ENCODE measurements at places on chromosomes 13 and 19.

DNA sequence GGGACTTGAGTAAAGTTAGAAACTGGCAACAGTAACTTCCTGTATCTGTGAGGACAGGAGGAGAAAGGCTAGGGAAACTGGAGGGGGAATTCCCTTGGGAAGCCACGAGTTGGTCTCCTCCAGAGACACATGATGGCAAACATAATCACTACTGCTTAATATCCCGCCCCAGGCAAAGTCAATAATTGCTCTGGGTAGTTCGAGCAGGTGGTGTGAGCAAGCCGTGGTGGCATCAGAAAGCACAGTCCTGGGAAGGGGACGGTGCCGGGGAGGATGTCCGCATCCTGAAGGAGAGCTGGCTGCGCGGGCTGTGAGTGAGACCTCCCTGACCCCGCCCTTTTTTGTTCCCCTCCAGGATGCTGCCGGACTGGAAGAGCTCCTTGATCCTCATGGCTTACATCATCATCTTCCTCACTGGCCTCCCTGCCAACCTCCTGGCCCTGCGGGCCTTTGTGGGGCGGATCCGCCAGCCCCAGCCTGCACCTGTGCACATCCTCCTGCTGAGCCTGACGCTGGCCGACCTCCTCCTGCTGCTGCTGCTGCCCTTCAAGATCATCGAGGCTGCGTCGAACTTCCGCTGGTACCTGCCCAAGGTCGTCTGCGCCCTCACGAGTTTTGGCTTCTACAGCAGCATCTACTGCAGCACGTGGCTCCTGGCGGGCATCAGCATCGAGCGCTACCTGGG, 1.4 kb downstream of the FFAR2 start:
- no peak for DNase-seq

DNA sequence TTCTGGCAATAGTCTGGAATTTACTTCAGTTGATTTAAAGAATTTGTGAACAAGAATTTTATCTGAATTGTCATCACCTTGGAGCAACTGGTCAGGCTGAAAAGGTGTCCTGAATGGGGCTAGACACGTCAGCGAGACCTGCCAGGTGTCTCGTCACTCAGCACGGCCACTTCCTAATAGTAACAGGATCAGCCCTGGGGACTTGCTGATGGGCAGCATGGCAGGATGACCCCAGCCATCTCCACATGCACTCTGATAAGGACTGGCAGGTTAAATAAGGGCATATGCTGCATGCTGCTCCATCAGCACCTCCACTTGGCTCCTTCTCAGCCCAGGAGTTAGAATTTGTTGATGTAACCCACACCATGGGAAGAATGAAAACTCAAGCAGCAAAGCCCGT, 224.2 kb downstream of the FOXO1 start:
- DNase-seq: no peak

DNA sequence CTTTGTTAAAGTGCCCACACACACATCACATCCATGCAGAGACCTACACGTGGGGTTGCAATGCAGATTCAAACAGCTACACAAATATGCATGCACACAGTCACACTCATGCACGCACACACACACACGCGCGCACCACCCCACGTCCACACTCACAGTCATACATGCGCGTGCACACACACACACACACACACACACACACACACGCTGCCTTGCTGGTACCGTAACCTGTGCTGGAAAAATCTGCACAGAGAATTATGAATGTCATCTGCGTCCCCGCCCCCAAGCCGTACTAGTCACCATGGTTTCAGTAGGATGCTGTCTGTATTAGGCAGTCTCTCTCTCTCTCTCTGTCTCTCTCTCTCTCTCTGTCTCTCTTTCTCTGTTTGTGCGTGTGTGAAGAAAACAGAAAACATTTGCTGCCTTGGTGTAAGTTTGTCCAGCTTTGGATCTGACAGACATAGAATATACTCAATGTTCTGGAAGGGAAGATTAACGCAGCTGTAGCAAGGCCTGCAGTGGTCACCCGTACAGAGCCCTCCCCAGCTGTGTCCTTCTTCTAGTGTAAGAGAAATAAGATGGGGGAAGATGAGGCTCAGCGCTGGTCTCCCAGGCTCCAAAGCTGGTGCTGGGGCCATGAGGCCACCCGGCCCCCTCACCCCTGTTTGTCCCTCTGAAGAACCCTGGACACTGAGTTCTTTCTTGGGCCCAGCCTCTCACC, 26.4 kb upstream of the DPP9 start:
- no peak for DNase-seq

- no peak for DNase-seq
Measured at GRCh38 chr13:46377554-46377953, 9.5 kb downstream of the RUBCNL start.

GRCh38 chr19:47351548-47351947, 2.4 kb downstream of the DHX34 start:
- DNase-seq: peak; percentile 38

GRCh38 chr13:39531646-39532045, 71.3 kb downstream of the LHFPL6 start:
- no peak for DNase-seq

DNA sequence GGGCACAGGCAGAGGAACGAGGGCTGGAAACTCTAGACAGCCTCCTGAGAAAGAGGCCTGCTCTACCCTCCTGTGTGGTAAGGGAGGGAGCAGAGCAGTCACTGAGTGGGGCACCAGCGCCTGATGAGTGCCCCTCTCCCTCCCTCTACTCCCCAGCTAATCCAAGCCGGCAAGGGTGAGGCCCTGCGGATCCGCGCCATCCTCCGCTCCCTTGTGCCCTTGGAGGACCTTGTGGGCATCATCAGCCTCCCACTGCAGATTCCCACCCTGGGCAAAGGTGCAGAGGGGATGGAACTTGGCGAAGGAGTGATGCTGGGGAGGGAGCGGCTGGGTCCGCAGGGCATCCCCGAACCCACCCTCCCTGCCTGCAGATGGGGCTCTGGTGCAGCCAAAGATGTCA, 67.0 kb downstream of the RYR1 start:
- DNase-seq: no peak

GRCh38 chr13:84651288-84651687, 769.0 kb upstream of the SLITRK1 start:
- DNase-seq: no peak

DNA sequence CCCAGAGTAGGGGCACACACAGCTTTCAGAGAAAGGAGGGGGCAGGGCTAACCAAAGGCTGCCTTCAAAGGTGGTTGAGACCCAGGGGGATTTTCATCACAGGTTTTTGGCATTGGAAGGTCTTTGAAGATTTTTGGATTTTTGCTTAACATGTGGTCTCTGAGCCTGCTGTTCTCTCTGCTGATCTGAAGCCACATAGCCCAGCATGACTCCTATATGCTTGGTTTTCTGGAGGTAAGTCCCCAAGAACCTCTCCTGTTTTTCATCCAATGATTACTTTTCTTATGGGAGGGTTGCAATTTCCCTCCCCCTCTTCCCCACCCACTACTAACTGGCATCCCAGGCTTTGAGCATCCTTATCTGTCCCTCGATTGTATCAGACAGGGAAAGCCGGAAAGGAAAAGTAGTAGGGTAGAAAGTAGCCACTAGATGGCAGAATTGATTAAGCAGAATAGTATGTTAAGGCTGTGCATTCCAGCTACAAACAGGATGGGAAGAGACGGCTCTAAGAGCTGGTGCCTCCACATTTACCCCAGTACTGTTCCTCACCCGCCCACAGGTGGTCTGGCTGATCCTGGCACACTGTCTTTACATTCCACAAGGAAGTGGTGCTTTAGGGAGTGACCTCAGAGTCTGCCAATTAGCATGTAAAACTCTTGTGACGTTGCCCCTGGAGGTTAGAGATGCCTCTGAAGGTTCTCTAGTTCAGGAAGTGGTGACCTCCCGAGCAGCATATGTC, 218.9 kb upstream of the EDNRB start:
- DNase-seq: peak; percentile 57

DNA sequence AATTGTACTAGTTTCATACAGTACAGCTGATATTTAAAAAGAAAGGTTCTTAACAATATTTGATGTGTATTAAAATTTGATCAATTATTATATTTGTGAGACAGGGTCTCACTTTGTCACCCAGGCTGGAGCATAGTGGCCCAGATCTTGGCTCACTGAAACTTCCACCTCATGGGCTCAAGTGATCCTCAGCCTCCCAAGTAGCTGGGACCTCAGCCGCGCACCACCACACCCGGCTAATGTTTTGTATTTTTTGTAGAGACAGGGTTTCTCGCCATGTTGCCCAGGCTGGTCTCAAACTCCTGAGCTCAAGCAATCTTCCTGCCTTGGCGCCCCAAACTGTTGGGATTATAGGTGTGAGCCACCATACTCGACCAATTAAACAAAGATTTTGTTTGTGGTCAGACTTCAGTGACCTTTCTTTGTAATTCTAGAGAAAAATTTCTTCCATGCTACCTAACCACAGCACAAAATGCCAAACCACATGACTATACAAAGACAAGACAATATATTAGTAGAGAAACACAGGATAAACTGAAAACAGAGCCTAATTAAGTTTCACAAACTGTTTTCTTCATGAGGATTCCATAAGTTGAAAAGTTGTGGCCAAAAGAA, 59.6 kb downstream of the RBM26 start:
- no peak for DNase-seq

- DNase-seq: no peak
Measured at GRCh38 chr13:113113846-113114271, 8.3 kb downstream of the F7 start.

Data from erythroblast (primary cell).